ENCODE measurements at places on chromosomes 11 and 22.

DNA sequence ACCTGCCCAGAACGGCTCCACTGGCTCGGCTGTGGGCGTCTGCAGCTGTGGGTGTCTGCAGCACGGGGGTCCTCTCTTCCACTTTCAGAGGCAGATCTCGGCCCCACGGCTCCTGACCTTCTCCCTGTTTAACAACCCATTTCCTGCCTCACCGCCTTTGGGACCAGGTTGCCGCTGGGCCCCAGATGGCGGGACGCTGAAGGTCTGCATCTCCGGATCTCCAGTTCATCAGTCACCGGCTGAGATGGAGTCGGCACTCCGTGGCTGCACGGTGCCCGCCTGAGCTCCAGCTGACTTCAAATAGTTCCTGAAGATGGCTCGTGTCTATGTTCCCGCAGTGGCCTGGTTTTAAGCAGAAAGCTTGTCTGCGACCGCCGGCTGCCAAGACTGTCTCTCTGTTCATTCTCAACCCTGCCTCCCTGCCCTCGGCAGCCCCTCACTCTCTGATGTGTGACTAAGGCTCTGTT, 475.9 kb downstream of the BRD1 start:
- no peak for DNase-seq

- no peak for DNase-seq
These were observed 15.9 kb downstream of the FBLN1 start for GRCh38 chr22:45518580-45518991.

- no peak for DNase-seq
These were observed 321.0 kb downstream of the NTM start for GRCh38 chr11:131691181-131692041.

GRCh38 chr11:70423523-70424505, 25.5 kb downstream of the CTTN start:
- DNase-seq = peak; percentile 19

- DNase-seq = no peak
These were observed 631 bp upstream of the NPTXR start for GRCh38 chr22:38844315-38845003.

DNA sequence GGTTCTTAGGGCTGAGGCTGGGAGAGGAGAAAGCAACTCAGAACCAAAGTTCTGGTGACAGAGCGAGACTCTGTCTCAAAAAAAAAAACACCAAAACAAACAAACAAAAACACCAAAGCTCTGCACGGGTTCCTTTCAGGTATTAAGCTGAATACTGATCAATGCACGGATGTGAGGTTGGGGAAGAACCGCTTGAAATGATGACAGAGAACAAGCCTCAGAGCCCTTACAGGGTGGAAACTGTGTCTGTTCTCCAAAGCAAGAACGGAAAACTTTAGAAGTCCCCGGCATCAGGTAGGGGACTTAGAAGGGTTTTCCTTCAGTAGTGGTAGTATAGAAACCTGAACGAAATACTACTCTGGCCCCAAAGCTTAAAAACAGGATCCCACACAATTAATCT, 260.0 kb downstream of the TBC1D22A start:
- no peak for DNase-seq

GRCh38 chr11:2482745-2483144, 37.9 kb downstream of the KCNQ1 start:
- no peak for DNase-seq

DNA sequence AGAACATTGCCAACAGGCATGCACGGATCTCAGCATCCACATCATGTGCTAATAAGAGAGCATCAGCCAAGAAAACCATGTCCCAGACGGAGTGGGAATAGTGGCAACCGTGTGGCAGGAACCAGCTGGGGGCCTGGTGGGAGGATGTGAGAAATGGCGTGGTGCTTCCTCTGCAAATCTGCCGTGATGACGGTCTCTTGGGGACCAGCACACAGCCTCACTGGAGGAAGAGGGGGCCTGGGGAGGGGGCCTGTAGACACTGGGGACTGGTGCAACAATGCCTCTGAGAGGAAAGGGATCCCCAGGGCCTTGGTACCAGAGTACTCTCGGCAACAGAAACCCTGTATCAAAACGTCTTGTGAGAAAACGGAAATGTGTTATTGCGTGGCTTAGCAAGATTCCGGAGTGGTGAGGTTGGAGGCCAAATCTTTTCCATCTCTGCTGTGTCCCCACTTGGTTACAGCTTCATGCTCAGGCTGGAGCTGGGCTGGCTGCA, 154.3 kb upstream of the TBCEL start:
- DNase-seq = no peak

DNA sequence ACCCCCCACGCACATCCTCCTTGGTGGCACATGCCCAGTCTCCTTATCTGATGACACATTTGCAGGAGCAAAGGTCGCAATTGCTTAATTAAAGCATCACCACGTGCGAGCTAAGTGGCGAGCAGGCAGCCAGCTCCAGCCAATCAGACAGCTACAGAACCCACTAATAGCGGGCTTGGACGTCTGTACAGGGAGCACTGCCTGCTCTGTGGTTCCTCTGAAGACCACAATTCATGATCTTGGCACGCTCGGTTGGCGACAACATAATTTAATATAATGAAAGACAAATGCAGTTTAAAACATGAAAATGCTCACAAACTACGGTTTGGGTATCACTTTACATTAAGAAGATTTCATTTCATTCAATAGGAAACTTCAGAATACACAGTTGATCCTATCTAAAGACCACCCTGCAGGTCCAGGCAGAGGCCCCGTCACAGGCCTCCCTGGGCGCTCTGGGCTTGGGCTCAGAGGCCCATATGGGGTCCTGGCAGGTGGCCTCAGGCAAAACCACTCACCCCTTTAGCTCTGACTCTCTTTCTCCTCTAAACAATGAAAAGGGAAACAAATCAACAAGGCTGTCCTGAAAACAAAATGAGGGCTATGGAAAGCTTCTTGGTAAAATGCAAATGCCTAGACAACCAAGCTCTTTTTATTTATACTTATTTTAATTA, 10.4 kb downstream of the PACSIN2 start:
- no peak for DNase-seq

DNA sequence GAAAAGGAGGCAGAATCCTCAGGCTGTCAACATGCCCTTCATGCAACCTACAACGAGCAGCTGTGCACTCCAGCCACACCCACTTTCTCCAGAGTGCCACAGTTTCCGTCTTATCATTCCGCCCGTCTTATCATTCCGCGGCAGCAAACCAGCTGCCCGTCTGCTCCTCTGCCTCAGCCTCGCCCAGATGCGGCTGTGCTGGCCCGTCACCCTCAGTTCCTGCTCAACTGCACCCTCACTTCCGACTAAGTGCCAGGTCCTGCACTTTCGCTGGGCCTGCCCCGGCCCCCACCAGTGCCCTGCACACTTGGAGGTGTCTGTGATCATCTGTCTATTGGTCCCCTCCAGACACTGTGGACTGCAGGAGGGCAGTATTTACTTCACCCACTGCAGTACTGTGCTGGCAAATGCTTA, 43.7 kb downstream of the MICAL3 start:
- DNase-seq = no peak

- DNase-seq = no peak
These were observed 13.1 kb downstream of the MRGPRG start for GRCh38 chr11:3205261-3206155.

- no peak for DNase-seq
These were observed 5.6 kb downstream of the LIPT2 start for GRCh38 chr11:74487875-74488274.

GRCh38 chr22:49934891-49935557, 16.6 kb downstream of the CRELD2 start:
- peak; percentile 83 for DNase-seq

DNA sequence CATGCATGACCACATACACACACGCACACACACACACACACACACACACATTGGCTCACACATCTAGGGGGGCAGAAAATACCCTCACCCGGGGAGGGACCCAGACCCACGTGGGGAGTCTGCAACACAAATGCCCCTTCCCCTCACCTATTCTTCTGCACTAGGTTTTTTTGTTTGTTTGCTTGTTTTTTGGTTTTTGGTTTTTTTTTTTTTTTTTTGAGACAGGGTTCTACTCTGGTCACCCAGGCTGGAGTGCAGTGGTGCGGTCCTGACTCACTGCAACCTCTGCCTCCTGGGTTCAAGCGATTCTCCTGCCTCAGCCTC, 28.4 kb downstream of the WEE1 start:
- DNase-seq = no peak

DNA sequence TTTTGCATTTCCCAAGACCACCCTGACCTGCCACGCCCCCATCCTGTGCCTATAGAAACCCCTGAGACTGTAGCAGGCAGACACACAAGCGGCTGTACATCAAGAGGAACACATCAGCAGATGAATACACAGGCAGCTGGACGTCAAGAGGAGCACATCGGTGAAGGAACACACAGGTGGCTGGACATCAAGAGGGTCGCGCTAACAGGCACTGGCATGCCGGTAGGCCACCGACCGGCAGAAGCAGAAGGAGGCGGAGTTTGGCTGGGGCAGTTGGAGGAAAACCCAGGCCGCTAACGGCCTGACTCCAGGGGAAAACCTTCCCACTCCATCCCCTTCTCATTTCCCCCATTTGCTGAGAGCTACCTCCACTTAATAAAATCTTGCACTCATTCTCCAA, 5.4 kb upstream of the IPO7 start:
- no peak for DNase-seq

Data from stimulated activated CD8-positive, alpha-beta memory T cell treated with anti-CD3 and anti-CD28 coated beads, Interleukin-2, amount 100 ng/mL, for 1 hour (primary cell).